Fibroblast of villous mesenchyme (primary cell): ENCODE measurements at places on chromosomes 7 and 10.
A peak's percentile ranks its signal among the peaks of the same experiment; 100 is the strongest.

GRCh38 chr7:94452239-94452638 lies 57.4 kb upstream of the CASD1 start:
- DNase-seq = peak; percentile 31

DNA sequence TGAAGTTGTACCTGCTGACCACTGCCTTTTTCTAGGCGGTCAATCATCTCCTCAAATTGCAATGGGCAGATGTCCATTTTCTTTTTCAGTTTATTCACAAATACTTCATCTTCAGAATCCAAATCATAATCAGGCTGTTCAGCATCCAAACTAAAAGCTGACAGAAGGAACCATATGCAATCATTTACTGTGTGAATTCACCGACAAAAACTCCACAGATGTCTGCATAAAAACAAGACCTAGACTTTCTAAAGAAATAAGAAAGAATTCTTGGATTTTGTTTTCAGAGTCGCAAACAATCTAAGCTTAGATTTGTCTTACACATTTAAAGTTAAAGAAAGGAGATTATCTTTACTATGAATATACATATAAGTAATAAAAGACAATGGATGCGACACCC lies 53.4 kb downstream of the EPC1 start:
- no peak for DNase-seq

DNA sequence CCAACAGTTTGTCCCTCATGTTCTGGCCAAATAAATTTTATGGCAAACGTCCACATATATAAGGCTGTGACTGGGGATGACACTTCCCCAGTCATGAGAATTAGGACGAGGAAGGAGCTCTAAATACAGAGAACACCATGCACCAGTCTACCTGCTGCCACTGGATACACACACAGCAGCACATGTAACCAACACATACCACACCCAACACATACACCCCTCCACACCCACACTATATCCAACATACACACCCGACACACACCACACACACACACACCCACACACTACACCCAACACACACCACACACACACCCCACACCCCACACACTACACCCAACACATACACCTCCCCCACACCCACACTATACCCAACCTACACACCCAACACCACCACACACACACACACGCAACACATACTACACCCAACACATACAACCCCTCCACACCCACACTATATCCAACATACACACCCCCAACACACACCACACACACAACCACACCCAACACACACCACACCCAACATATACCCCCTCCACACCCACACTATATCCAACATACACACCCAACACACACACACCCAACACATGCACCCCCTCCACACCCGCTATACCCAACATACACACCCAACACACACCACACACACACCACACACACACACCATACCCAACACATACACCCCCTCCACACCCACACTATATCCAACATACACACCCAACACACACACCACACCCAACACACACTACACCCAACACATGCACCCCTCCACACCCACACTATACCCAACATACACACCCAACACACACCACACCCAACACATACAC lies 74.1 kb downstream of the HIPK2 start:
- no peak for DNase-seq

GRCh38 chr10:113216102-113216501 lies 266.1 kb downstream of the TCF7L2 start:
- DNase-seq = no peak

GRCh38 chr10:23419201-23419600 lies 19.7 kb upstream of the OTUD1 start:
- DNase-seq = no peak

- DNase-seq = peak; percentile 16
Observed at GRCh38 chr10:14812271-14812670, 25.6 kb downstream of the CDNF start.

DNA sequence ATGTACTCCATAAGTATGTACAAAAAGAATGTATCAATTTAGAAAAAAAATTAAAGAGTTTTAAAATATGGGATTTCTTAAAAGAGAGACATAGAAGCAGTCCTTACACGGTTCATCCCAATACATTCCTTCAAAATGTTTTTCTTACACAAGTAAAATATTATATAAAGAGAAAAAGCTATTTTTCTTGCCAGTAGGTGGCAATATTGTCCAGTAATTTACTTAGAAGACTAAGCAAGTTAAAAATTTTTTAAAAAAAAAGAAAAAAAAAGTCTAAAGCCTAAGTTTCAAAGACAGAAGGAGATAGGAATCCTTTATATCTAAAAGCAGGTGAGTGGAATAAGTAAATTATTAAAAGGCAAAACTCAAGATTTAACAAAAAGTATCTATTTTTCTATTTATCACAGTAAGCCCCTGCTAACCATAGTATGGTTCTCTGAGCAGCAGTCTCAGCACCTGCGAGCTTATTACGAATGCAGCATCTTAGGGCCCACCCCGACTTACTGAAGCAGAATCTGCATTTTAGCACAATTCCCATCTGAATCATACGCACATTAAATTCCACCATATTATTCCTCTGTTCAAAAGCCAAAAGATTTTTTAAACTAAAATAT lies 240.6 kb downstream of the DGKI start:
- peak; percentile 71 for DNase-seq

- no peak for DNase-seq
Observed at GRCh38 chr10:128237710-128238109, 111.5 kb upstream of the MKI67 start.

DNA sequence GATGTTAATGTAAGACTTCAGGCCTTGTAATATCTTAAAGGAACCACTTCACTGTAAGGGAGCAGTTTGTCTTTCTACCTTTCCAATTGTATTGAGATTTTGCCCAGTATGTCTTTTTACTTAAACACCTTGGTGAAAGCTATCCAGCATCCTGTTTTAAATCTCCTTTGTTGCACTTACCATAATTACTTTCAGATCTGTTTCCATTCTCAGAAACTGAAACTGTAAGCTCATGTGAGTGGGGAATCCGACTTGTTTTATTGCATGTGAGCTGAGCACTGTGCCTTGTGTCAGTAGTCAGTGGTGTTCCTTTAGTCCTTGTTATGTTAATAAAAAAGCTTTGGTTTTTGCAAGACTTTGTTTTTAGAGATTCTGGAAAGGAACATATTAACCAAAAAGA lies 42.2 kb downstream of the BMPR1A start:
- peak; percentile 80 for DNase-seq

DNA sequence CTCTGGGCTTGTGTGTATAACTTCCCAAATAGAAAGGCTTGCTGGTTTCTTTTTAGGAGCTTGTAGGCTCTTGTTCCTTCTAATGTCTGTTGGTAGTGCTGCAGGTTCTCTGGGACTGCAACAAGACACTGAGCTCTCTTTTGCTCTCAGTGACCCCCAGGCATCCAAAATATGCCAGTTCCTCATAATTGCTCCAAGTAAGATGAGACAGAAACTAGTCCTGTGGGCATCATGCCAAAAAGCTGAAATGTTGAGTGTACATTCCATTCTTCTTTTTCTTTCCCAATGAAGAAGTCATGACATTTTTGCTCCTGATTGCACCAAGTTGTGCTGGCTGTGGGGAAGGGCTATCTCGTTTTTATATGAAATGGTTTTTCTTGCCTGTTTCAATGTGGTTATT lies 7.1 kb upstream of the BTBD16 start:
- DNase-seq = peak; percentile 87

DNA sequence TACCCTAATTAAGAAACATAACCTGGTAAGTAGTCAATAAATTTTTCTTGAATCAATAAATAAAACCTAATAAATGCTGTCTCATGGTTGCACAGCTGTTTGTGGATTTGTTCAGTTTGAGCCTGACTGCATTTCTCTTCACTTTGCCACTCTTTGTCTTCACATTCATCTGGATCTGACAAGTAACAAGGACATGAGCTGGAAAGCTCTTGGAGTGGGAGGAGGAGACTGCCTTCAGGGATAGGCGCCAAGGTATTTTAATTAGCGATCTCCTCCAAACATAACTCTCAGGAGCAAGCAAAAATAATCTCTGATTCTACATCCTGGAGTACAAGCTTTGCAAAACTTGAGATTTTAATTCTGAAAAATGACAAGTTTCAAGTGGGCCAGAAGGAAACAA lies 251.0 kb downstream of the BMPER start:
- DNase-seq = peak; percentile 25

DNA sequence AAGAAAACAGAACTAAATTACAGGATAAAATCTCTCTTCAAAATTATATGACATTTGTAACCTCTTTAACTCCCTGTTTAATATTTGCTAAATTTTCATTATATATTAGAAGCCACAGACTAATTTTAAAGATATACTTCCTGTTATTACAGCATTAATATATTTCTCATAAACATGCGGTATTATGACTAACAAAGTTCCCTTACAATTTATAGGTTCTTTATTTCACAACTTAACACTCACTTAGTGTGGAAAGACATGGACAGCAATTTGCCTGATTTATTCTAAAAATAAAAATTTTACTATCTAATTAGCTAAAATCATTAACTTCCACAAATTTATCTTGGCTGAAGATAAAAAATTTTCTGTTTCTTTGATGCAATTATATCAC lies 29.0 kb downstream of the CTNNA3 start:
- DNase-seq = no peak

DNA sequence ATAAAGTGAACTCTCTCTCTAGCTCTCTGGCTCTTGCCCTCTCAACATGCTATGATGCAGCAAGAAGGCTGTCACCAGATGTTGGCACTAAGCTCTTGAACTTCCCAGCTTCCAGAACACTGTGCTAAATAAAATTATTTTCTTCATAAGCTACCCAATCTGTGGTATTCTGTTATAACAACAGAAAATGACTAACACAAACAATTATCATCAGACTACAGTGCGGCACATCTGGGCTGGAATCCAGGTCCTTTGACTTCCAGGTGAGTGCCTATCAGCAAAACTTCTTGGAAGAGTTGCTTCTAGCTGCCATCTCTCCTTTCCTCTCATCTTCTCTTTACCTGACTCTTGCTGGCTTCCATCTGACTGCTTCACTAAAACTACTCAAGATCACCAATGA lies 20.4 kb downstream of the HTR7 start:
- DNase-seq = no peak

DNA sequence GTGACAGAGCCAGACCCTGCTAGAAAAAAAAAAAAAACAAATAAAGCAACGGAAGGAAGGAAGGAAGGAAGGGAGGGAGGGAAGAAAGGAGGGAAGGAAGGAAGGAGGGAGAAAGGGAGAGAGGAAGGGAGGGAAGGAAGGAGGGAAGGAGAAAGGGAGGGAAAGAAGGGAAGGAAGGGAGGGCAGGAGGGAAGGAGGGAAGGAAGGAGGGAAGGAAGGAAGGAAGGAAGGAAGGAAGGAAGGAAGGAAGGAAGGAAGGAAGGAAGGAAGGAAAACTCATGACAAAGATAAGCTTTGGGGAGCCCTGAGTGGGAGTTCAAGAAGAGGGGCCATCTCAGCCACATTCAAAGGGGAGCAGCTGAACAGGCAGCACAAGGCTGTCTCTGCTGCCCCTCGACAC lies 124.7 kb upstream of the MGMT start:
- no peak for DNase-seq

GRCh38 chr7:7292608-7293007 lies 110.3 kb downstream of the C1GALT1 start:
- DNase-seq = peak; percentile 3

DNA sequence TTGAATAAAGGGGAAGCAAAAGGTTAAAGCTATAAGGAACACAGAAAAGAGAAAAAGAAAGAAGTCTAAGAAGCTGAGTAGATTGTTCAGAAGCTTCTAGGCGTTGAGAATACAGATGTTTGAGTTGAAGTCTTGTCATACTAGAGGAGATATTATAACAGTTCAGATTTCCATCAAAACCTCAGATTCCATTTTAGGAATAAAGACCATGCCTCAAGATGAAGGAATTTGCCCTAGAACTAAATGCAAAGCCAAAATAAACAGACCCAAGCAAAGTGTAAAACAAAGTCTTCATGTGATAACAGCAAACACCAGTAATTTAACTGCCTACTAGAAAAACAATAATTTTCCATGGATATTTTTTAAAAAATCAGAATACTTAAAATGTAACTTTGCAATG lies 476.5 kb upstream of the POT1 start:
- DNase-seq = no peak

DNA sequence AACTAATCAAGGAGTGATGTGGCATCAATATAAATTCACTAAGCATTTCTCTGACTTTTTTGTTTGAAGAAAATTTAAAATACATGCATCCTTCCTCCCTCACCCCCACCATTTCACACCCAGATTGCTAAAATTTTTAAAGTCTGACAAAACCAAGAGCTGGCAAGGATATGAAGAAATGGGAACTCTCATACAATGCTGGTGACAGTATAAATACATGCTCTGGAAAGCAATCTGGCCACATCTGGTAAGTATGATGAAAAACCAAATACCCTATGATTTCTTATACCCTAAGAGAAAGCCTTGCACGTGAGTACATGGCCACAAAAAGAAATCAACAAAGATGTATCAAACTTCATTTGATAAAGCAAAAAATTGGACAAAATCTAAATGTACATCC lies 31.2 kb downstream of the P4HA1 start:
- DNase-seq = no peak

GRCh38 chr7:29748286-29749099 lies 57.8 kb upstream of the WIPF3 start:
- peak; percentile 48 for DNase-seq

GRCh38 chr10:110175406-110175805 lies 32.0 kb upstream of the MXI1 start:
- no peak for DNase-seq

DNA sequence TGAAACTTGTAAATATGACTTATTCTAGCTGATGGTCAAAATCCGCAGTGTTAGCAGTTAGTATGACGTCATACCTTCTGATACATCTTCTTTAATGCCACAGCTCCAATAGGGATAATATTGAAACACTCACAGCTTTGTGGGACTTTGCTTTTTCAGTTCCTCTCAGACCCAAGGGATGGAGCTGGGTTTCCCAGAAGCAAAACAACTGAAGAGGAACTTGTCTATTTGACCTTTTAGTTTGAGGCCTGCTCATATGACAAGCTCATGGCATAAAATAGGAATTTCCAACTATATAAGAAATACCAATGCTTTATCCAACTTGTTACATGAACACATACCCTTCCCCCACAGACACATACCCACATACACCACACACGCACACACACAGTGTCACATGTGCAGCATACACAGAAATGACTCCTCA lies 31.6 kb upstream of the C10orf67 start:
- no peak for DNase-seq

- DNase-seq = no peak
Observed at GRCh38 chr7:127089146-127089545, 163.6 kb downstream of the GRM8 start.

- no peak for DNase-seq
Observed at GRCh38 chr10:80769700-80770160, 232.0 kb downstream of the SH2D4B start.

DNA sequence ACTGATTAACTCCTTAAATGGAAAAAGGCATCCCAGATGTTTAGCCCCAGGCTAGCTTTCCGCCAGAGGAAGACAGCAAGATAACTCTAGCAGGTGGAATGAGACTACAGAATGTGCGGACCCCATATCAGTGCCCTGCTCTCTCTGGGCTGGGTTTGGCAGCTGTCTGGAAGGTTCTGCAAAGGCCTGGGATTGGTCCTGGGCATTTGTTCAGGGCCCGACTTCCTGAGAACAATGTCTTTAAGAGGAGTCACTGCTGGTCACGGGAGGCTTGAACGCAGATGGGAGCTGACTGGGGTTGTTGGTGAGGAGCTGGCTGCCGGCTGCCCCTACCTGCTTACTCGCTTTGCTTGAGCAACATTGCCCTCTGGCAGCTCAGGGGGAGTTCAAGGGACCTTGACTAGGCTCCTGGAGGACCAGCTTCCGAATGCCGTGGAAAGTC lies 130.6 kb upstream of the BTBD16 start:
- DNase-seq = peak; percentile 57

- peak; percentile 89 for DNase-seq
Observed at GRCh38 chr7:80467069-80467468, 44.8 kb downstream of the GNAT3 start.

GRCh38 chr10:58382489-58382995 lies 2.7 kb upstream of the TFAM start:
- no peak for DNase-seq
